ENCODE measurements at places on chromosomes 16 and 17. TPM values are rescaled to one million over a fixed set of nuclear protein-coding genes. Genes with fewer than 3 reads are reported as not detected.

C16orf86 gene
- total RNA-seq: 2.6 TPM

CHST6 gene
- 1.5 TPM for total RNA-seq

KRTAP4-1 gene
- total RNA-seq: not detected

SPIRE2 gene
- 1.2 TPM for total RNA-seq

LITAFD gene
- not detected for total RNA-seq

MT3 gene
- total RNA-seq: not detected

CCL7 gene
- total RNA-seq: 0.11 TPM

MVD gene
- 78.5 TPM for total RNA-seq

TEKT1 gene
- not detected for total RNA-seq

RECQL5 gene
- 12.0 TPM for total RNA-seq

PPL gene
- total RNA-seq: 0.26 TPM

KRTAP2-1 gene
- total RNA-seq: not detected

HSD17B1 gene
- total RNA-seq: 0.18 TPM

LRRC36 gene
- total RNA-seq: 0.32 TPM

TMED6 gene
- 0.13 TPM for total RNA-seq

NR1D1 gene
- total RNA-seq: 0.73 TPM

SENP3 gene
- 108 TPM for total RNA-seq

CHAD gene
- total RNA-seq: not detected

SLC25A10 gene
- 26.7 TPM for total RNA-seq

C17orf67 gene
- 1.4 TPM for total RNA-seq

ABCC6 gene
- total RNA-seq: 0.14 TPM

MPP2 gene
- 0.92 TPM for total RNA-seq

ZPBP2 gene
- not detected for total RNA-seq

RAB34 gene
- total RNA-seq: 41.7 TPM

PRM3 gene
- total RNA-seq: not detected

TNFRSF17 gene
- not detected for total RNA-seq

SOCS1 gene
- total RNA-seq: 1.9 TPM

CRLF3 gene
- 23.3 TPM for total RNA-seq

EVI2B gene
- total RNA-seq: 0.14 TPM

TBC1D3 gene
- total RNA-seq: not detected

NKIRAS2 gene
- 41.6 TPM for total RNA-seq

CCL8 gene
- total RNA-seq: not detected

STX8 gene
- total RNA-seq: 74.2 TPM

CRISPLD2 gene
- 0.13 TPM for total RNA-seq

CHST5 gene
- total RNA-seq: not detected

KRT9 gene
- total RNA-seq: not detected

CD300H gene
- not detected for total RNA-seq

SLC5A11 gene
- total RNA-seq: not detected

SLC35G6 gene
- not detected for total RNA-seq

HSD3B7 gene
- 14.9 TPM for total RNA-seq

UMOD gene
- total RNA-seq: not detected

MMP28 gene
- total RNA-seq: 7.2 TPM

All from pulmonary artery endothelial cell (primary cell).